NCI-H82 (cell line): ENCODE measurements at places on chromosomes 6 and 20.

- DNase-seq = no peak
These were observed 15.4 kb downstream of the PTK7 start for GRCh38 chr6:43091436-43091991.

DNA sequence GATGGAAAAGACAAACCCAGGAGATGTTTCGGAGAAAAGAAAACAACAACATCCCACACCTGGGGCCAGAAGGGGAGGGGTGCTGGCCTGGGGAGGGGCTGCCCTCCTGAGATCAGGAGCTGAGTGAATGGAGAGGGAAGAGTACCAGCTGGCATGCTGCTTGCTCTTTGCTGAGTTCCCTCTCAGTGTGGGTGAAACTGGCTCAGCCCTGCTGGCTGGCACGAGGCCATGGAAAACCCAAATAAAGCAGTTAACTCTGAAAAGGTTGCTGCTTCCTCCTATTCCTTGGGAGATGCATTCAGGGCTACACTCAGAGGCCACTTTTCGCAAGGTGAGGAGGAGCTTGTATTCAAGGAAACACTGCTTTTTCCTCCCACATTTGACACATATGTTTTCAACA lies 8.0 kb upstream of the KCNK16 start:
- no peak for DNase-seq

GRCh38 chr6:150646228-150646627 lies 46.5 kb downstream of the PLEKHG1 start:
- DNase-seq = peak; percentile 41

DNA sequence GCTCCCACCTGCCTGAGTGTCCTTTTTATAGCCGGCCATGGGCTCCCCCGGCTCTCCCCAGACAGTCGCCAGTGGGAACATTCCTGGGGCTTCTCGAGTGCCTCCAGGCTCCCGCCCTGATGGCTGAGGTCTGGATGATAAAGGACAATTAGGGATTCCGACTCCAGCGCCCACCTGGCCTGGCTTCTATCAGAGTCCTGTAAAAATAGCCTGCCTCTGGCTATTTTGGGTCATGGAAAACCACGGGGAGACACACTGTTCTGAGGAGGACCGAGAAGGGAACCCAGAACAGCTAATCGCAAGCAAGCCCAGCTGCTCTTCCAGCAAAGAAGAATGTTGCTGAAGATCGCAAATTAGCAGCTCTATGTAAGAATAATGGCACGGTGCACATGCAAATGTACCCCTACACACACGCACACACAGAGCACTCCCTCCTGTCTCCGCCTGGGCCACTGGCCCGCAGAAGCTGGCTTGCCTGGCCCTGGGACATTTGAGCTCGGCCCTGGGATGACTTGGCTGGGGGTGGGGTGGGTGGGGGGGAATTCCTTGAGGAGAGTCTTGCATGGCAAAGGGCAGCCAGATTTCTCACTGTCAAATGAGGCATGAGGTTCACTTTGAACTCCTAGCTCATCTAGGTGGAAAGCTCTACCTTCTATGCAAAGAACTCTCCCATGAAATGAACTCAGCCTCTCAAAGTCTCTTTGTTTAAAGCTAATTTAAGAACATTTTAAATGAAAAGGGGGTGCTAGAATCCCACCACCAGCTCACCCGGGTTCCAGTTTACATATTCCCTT lies 55.3 kb downstream of the CTCFL start:
- DNase-seq = no peak

DNA sequence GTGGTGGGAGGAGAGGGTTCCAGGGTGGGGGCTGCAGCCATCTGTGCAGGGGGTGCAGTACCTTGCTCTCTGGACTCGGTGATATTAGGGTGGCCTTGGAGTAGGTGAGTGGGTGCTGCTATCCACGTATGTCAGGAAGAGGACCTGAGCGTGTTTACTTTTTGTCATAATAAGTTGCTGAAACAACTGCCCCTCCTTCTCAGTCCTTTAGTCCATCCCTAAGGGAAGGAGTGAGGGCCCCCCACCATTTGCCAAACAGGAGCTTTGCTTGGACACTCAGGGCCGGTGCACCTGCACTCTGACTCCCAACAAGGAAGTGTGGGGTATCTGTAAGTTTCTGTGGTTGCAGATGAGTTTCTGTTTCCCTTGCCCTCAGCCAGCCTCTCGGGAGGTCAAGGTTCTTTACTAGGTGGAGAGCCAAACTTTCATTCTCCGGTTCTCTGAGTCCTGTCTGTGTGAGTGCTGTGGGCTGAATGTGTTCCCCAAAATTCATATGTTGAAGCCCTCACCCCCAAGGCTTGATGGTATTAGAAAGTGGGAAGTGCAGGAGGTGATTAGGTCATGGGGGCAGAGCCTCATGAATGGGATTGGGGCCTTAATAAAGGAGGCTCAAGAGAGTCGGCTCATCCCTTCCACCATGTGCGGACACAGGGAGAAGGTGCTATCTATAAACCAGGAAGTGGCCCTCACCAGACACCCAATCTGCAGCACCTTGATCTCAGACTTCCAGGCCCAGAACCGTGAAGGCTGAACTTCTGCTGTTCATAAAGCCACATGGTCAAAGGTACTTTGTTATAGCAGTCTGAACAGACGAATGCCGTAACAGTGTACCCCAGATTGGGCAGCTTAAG lies 19.6 kb upstream of the CCR6 start:
- no peak for DNase-seq

DNA sequence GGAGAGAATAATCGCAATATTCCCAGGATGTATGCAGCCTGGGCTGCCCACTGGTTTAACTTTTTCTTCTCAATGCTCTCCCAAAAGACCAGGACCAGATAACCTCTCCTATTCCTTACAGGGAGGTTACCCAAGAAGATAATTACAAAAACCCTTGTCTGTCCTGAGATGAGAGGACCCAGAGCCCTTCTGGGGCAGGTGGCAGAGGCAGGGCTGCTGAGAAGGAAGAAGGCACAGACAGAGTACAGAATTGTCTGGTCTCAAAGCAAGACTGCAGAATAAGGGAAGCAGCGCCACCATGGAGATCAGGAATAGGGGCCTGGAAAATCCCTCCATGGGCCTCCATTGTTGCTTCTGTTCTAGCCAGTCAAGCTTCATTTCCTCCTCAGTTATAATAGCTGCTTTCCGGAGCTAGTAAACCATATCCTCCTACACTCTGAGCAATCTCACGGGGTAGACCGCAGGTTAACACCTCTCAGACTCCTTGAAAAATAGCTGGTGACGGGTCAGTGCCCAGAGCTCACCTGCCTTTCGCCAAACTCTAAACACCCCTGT lies 463 bp upstream of the HLA-DMB start:
- no peak for DNase-seq

GRCh38 chr6:165805636-165806035 lies 142.6 kb upstream of the PDE10A start:
- no peak for DNase-seq

DNA sequence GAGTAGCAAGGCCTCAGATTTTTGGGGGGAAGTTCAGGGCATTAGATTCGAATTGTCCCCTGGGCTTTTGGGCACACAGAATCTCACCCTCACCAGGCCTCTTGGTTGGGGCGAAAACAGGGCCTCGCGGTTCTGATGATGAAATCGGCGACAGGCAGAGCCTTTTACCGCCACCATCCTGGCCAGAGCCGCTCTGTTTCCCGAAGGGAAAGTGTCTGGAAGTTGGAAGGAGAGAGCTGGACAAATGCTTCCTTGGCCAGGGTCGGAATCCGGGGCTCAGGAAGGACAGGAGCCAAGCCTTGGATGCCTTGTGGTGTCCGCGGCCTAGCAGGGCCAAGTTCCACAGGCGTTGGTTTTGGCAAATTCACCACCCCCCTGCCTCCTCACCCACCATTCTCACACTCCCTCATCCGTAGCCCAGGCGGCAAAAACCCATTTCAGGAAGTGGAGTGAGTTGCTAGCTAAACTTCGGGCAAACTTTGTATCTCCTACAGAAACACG lies 3.5 kb upstream of the TFAP2A start:
- no peak for DNase-seq

- DNase-seq = no peak
These were observed 261.5 kb downstream of the EYA4 start for GRCh38 chr6:133502441-133503335.
